Activated CD4-positive, alpha-beta T cell treated with anti-CD3 and anti-CD28 coated beads, Interleukin-10, Interleukin-2, amounts not matched to agents 100 ng/mL and 50 ng/mL, durations not matched to agents 16 hours and 8 hours (primary cell): ENCODE measurements at places on chromosomes 4 and X.

GRCh38 chrX:38206542-38206941 is 14.1 kb downstream of the SRPX start:
- no peak for DNase-seq

GRCh38 chr4:11675051-11675800 is 246.5 kb upstream of the HS3ST1 start:
- DNase-seq: no peak

- no peak for DNase-seq
These were observed 121.3 kb downstream of the PPARGC1A start for GRCh38 chr4:23768541-23768940.

DNA sequence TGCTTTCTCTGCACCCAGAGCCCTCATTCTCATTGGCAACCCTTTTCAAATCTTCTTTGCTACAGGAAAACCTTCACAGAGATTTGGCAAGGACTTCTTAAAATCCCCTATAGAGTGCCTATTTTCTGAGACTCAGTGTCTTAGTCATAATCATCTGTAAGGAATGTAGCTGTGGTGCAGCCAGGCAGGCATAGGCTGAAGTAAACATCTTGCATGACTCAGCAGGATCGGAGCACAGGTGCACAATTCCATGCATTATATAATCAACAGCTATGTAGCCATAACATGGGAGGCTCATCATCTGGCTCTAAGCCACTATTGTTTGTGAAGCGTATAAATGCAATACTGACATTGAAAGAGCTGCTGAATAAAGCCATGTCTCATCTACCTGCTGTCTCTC is 368.8 kb downstream of the MAGEE1 start:
- DNase-seq: no peak

- no peak for DNase-seq
These were observed 365.6 kb upstream of the EDA2R start for GRCh38 chrX:67004451-67004850.

- DNase-seq: peak; percentile 38
These were observed 32.8 kb downstream of the ABCE1 start for GRCh38 chr4:145130788-145131399.

GRCh38 chr4:69984030-69984443 is 11.7 kb upstream of the STATH start:
- DNase-seq: peak; percentile 38

- no peak for DNase-seq
These were observed 82.0 kb upstream of the FAM241A start for GRCh38 chr4:112063260-112063659.

- no peak for DNase-seq
These were observed 105.5 kb downstream of the PARM1 start for GRCh38 chr4:75038376-75038775.

- DNase-seq: no peak
These were observed 1.5 kb upstream of the EIF1AX start for GRCh38 chrX:20143111-20143510.

GRCh38 chr4:145935253-145936141 is 3.1 kb downstream of the ZNF827 start:
- DNase-seq: peak; percentile 58

- peak; percentile 12 for DNase-seq
These were observed 44.9 kb downstream of the ZNF182 start for GRCh38 chrX:47958761-47959342.

DNA sequence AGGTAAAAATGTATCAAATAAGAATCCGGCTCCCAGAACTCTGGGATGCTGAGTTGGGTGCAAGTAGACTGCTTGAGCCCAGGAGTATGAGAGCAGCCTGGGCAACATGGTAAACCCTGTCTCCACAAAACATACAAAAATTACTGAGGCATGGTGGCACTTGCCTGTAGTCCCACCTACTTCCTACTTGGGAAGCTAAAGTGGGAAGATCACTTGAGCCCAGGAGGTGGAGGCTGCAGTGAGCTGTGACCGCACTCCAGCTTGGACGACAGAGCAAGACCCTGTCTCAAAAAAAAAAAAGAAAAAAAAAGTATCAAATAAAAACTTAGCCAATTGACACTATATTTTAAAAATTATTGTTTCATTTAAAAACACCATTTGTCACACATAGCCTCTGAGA is 84.4 kb downstream of the FBXW7 start:
- no peak for DNase-seq

DNA sequence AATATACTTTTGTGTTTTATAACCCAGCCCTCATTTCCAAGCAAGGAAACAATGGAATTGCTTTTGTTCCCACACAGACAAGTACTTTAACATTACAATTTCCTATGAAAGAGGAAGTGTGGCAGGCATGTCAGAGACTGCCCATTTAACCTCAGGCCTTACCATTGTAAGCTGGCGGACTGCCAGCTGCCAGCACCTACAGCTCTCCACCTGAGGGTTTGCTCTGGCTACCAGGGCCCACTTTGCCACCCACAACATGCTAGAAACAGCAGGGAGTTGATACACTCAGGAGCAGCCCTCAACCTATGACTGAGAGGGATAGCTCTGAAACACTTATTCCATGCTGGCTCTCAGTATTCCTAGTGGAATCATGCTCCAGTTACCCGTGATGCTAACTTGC is 152.3 kb upstream of the PRDX4 start:
- DNase-seq: no peak

GRCh38 chr4:149572716-149573115 is 242.9 kb downstream of the IQCM start:
- no peak for DNase-seq

DNA sequence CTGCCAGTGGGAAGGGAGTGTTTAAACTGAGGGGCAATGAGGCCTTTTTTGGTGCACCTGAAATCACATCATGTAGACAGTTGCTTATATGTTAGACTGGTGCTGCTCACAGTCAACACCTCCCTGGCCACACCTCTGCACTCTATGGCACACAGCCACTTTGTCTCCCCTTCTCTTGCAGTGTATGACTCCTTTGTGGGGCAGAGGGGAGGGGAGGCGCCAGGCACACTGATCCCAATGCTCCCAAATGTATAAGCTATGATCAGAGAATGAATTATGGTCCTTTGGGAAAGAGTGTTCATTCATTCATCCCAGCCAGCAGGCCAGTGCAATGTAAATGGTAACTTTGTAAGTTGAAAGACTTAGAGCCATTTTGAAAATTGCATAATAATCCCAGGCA is 4.6 kb upstream of the GPC3 start:
- no peak for DNase-seq
